ENCODE measurements at places on chromosomes 16 and 17. TPM values are rescaled to one million over a fixed set of nuclear protein-coding genes. Genes with fewer than 3 reads are reported as not detected.
A peak's percentile ranks its signal among the peaks of the same experiment; 100 is the strongest.

DNA sequence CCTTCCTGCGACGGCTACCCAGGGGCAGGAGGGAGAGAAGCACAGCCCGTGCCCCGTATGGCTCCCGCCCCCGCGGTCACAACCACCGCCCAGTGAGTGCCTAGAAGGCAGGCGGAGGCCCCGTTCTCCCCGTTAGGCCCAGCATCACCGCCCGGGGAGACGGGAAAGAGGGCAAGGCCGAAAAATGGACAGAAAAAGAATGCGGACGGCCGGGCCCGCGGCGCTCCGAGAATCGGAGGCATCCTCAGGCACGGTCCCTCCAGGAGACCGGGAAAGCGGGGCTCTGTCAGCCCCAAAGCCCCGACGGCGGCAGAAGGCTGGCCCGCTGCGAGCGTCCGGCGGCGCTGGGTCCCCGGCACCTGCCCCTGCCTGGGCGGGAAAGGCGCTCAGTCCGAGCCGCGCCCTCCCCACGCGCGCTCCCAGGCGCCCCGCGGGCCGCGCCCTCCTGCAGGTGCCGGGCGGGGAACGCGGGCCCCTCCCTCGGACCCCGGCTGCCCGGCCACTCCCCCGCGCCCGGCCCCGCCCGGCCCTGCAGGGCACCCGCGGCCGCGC, 407 bp downstream of the MCRIP1 start:
- H3K27me3 ChIP-seq: no peaks in the 10 kb centered on the region
- H3K36me3 ChIP-seq: no peaks in the 10 kb centered on the region
- peak; percentile 6 for DNase-seq
- peak overlapping the region; percentile 87 for H3K27ac ChIP-seq
- H3K4me1 ChIP-seq: peaks cover 4% of the 10 kb centered on the region

GRCh38 chr16:47888142-47888541, 267.7 kb downstream of the ABCC12 start:
- no peaks in the 10 kb centered on the region for H3K36me3 ChIP-seq
- DNase-seq: peak; percentile 34
- no peaks in the 10 kb centered on the region for H3K4me1 ChIP-seq
- no peak overlapping the region for H3K27ac ChIP-seq
- H3K27me3 ChIP-seq: no peaks in the 10 kb centered on the region

DNA sequence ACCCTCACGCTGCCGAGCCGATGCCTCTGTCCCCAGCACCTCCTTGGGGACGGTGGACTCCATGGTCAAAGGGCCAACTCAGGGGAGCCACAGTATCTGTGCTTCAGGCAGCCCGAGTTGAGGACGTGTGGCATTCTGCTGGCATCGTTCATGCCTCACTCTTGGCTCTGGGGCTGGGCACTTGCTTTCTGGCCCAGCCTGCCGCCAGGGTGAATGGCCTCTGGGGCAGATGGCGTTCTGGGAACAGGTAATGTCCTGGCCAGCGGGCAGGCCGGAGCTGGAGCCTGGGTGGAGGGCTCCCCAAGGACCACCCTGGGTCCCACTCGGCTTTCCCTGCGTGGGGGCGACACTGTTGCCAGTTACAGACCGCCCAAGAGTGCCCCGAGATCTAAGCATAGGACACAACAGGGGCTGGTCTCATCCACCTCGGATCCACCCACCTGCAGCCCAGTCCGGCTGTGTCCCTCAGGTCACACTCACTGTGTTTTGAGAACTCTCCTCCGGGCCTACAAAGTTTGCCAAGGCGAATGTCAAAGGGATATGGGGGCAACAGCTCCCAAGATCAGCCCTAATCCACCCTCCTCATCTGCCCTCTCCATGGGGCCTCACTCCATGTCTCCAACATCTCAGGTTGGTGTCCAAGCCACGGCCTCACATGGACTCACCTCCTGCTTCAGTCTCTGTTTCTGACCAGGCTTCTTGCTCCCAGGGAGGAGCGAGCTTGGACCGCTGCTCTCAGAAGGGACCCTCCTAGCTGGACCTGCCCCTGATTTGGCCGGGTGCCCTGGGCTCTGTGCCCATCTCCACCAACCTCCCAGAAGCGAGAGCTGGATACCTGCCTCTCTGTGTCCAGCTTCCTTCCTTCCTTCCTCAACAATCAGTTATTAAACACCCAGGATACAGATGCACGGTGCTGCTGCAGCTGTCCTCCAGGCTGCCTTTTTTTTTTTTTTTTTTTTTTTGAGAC, 60.8 kb downstream of the TMEM235 start:
- DNase-seq: no peak
- H3K27me3 ChIP-seq: no peaks in the 10 kb centered on the region
- no peaks in the 10 kb centered on the region for H3K36me3 ChIP-seq
- H3K4me1 ChIP-seq: peaks cover 4% of the 10 kb centered on the region

DNA sequence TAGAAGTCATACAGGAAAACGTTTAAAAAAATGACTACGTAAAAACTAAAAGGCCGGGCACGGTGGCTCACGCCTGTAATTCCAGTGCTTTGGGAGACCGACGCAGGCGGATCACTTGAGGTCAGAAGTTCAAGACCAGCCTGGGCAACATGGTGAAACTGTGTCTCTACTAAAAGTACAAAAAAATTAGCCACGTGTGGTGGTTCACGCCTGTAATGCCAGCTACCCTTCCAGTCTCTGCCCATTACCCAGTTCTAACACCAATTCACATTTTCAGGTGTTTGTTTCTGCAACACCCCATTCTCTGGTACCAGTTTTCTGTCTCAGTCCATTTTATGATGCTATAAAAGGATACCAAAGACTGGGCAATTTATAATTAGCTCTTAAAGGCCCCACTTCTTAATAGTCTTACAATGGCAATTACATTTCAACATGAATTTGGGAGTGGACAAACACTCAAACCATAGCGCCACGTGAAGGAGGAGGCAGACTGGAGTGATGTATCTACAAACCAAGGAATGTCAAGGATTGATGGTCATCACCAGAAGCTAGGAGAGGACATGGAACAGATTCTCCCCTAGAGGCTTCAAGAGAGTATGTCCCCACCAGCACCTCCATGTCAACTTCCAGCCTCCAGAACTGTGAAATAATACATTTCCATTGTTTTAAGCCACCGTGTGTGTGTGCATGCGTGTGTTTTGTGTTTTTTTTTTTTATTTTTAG, 791 bp upstream of the C17orf75 start:
- H3K4me3 ChIP-seq: no peak overlapping the region
- DNase-seq: no peak
- H3K36me3 ChIP-seq: no peaks in the 10 kb centered on the region
- no peaks in the 10 kb centered on the region for H3K27me3 ChIP-seq
- H3K27ac ChIP-seq: no peak overlapping the region
- peaks cover 5% of the 10 kb centered on the region for H3K4me1 ChIP-seq

DNA sequence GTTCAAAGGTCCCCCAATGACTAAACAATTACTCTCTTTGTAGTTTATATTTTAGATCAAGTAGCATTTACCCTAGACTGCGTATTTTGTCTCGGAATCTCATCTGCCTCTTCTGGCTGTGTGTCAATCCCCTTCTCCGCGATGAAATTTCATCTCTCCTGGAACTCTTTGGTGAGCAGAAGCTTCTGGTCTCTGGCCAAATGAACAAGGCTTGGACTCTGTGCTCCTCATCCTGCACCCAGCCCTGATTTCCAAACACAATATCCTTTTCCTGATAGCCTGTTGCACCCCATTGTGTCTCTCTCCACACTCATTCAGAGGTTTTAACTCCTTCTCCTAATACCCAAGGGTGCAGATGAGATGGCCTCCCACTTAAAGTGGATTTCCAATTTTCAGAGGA, 609.4 kb upstream of the CDH5 start:
- H3K27ac ChIP-seq: no peak overlapping the region
- peak; percentile 31 for DNase-seq
- no peaks in the 10 kb centered on the region for H3K36me3 ChIP-seq

GRCh38 chr16:380762-381011, 1.1 kb downstream of the PGAP6 start:
- DNase-seq: no peak
- H3K27me3 ChIP-seq: no peaks in the 10 kb centered on the region
- peaks cover 4% of the 10 kb centered on the region for H3K4me1 ChIP-seq
- no peak overlapping the region for H3K27ac ChIP-seq
- peaks cover 6% of the 10 kb centered on the region for H3K36me3 ChIP-seq

DNA sequence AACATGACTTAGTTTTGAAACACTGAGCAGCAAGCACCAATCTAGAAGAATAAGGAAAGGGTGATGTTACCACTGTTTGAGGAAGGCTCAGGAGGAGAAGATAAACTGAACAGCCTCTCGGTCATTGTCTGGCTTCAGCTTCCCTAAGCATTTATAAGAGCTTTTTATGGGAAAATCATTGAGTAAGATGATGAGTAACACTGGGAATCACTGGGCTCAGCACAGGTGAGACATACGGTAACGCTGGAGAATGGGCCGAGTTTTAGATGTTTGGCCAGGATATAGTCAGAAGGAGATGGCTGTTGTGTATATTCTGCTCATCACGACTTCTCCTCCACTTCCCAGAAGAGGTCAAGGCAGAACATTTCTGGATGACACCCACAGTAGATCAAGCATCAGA, 42.2 kb upstream of the ALOX12 start:
- no peaks in the 10 kb centered on the region for H3K27me3 ChIP-seq
- H3K4me3 ChIP-seq: no peak overlapping the region

- no peak for DNase-seq
- no peaks in the 10 kb centered on the region for H3K4me1 ChIP-seq
- no peak overlapping the region for H3K4me3 ChIP-seq
- no peaks in the 10 kb centered on the region for H3K36me3 ChIP-seq
- H3K27me3 ChIP-seq: no peaks in the 10 kb centered on the region
- no peak overlapping the region for H3K27ac ChIP-seq
Observed at GRCh38 chr17:41500131-41500911, 5.1 kb downstream of the KRT13 start.

GRCh38 chr16:28064706-28065249, 1.3 kb upstream of the GSG1L start:
- no peaks in the 10 kb centered on the region for H3K36me3 ChIP-seq
- H3K27ac ChIP-seq: no peak overlapping the region
- no peak for DNase-seq
- H3K27me3 ChIP-seq: peaks cover 19% of the 10 kb centered on the region
- H3K4me1 ChIP-seq: no peaks in the 10 kb centered on the region

DNA sequence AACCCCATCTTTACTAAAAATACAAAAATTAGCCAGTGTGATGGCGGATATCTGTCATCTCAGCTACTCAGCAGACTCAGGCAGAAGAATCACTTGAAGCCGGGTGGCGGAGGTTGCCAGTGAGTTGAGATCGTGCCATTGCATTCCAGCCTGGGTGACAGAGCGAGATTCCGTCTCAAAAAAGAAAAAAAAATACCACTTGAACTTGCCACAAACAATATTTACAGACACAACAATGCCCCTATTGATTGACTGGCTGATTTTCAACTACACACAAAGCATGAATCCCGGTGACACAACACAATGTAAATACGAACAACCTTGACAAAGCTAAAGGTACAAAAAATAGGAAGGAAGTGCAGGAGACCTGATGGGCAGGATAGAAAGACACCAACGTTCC, 49.3 kb downstream of the NXN start:
- H3K36me3 ChIP-seq: no peaks in the 10 kb centered on the region
- DNase-seq: no peak
- peaks cover 21% of the 10 kb centered on the region for H3K4me1 ChIP-seq

- no peak overlapping the region for H3K4me3 ChIP-seq
- no peaks in the 10 kb centered on the region for H3K36me3 ChIP-seq
- H3K4me1 ChIP-seq: no peaks in the 10 kb centered on the region
- H3K27me3 ChIP-seq: peaks cover 2% of the 10 kb centered on the region
Observed at GRCh38 chr17:16906680-16907079, 65.2 kb downstream of the TNFRSF13B start.

Gene TLCD2
- total RNA-seq: 13.3 TPM

Gene CISD3
- total RNA-seq: 49.7 TPM

Gene SLC52A1
- 0.54 TPM for total RNA-seq

Gene PRSS21
- total RNA-seq: not detected

Gene HOXB5
- total RNA-seq: 2.6 TPM
